ENCODE measurements at places on chromosomes 1 and 21.
A peak's percentile ranks its signal among the peaks of the same experiment; 100 is the strongest.

DNA sequence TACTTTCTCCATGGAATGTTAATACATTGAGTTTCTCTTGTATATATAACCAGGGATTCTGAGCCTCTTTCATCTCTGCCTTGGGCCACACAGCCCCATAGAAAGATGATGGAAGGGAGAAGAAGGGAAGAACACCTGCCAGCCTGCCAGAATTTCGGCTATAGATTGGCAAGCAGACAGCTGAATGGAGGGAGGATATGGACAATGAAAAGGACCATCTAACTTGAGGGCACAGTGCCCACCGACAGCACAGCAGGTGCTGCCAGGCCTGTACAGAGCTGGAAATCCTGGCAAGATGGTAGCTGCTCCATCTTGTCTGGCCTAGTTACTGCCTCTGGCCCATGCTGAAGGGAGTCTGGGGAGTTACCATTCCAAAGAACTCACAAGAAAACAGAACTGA is 244.3 kb downstream of the FGGY start:
- no peak for DNase-seq

DNA sequence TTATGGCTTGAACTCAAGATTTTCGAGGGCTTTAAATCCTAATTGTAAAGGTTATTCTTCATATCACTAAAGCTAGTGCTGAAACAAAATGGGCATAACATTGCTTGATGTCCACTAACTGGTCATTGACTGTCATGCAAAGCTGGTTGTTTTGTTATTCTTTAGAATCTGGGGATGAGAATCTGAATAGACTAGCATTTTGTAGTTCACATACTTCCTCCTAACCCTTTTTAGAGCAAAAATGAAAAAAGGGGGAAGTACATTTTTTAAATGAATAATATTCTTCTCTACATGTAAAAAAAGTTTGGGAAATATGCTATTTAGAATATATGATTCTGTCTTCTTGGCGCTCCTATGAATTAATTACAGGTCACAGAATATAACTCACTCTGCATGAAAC is 72.2 kb upstream of the HMCN1 start:
- no peak for DNase-seq

DNA sequence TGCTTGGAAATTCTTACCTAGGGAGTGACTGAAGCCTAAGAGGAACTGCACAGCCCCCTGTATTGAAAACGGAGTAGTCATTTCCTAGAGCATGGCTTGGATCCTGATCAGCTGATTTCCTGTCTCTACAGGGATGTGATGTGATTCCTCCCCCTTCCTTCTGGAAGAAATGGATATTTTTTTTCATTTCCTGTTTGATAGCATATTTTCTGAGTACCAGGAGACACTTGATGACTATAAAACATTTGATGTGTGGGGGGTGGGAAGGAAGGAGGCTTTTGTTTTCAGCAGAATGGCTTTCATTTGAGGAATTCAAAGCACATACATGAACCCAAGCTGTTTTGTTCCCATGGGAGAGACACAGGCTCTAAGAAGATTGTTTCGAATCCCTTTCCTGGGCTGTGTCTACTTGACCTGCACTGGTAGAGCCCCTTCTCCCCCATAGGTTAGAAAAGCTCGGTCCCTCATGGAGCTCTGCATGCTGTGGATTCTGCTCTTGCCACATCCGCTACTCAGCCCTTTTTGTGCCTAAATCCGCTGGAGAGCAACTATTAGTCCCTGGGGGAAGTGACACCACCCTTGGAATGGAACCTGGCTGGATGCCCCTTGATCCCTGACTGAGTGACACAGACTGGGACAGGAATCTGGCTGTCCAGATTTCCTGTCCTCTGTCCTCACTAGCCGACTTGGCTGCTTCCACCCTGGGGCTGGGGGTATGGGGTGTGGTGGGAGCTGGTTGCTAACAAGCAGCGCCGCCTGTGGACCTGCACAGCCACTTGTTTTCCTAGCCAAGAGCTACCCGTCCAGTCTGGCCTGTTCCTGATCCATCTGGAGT is 71.8 kb upstream of the MACF1 start:
- DNase-seq: no peak

GRCh38 chr1:93001893-93002292 is 40.6 kb upstream of the DIPK1A start:
- DNase-seq: no peak

- DNase-seq: no peak
These were observed 140.1 kb upstream of the CAMK1G start for GRCh38 chr1:209443361-209443931.

DNA sequence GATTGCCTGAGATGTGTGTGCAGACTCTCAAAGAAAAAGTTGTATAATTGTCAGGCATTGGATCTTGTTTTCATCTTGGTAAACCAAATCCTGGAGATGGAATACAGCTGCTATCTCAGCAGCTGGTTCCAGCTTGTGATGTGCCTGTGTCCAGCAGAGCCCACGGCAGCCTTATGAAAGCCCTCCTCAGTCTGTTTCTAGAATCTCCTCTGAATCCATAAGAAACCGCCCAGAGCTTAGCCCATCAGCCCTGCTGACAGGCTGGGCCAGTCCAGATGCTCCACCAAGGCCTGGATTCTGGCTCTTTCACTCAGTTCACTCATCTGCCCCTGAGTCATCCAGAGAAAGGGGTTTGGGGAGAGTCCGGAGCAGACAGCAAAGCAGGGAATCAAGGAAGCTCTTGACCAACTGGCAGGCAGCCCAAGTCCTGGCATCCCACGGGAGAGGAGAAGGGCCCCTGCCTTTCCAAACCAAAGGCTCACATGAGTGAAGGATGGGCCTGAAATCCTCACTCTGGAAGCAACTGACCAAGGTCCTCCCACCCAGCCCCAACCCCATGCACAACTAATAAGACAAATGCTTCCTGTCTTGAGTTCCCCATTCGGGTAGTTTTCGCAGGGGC is 45.7 kb downstream of the NAV1 start:
- no peak for DNase-seq

GRCh38 chr1:52635321-52636089 is 2.5 kb downstream of the SHISAL2A start:
- DNase-seq: no peak

GRCh38 chr1:184752656-184753055 is 2.0 kb downstream of the EDEM3 start:
- no peak for DNase-seq

DNA sequence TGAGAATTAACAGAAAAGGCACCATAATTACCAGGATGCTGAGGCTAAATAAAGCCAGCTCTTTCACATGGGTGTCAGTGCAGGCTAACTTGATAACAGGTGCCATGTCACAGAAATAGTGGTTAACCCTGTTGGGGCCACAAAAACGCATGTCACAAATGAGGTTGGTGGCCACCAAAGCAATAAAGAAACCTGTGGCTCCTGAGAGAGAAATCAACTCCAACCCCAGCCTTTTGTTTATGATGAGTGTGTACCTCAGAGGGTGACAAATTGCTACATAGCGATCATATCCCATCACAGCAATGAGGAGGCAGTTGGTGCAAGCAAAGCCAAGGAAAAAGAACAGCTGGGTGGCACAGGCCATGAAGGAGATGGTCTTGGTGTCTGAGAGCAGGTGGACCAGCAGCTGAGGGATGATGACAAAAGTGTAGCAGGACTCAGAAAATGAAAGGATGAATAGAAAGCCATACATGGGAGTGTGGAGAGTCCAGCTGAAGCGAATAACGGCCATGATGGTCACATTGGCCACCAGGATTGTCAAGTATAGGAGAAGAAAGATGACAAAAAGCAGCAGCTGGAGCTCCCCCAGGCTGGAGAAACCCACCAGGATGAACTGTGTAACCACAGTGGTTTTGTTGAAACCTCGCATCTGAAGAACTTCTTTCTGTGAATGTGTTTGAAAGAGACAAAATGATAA is at the start of gene OR10T2:
Gene OR10T2 (minus strand): TSS at position 649 of the 697 bp plus-strand sequence. CDS start 0 bp downstream, at position 649.
- no peak for DNase-seq

DNA sequence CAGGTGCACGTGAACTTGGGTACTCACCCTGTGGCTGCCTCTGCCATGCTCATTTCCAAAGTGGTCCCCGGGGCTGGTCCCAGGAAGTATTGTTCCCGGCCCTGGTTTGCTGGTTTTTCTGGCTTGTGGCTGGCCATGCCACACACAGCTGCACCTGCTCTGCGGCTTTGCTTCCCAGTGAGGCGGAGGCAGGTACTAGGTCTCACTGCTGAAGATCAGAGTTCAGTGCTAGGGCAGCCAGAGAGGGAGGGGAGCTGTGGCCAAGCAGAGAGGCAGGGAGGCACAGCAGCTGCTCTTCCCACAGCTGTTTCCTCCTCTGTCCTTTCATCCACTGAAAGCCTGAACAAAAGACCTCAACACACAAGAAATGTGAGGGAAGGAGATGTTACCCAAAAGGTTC is 30.5 kb downstream of the ENO1 start:
- no peak for DNase-seq

DNA sequence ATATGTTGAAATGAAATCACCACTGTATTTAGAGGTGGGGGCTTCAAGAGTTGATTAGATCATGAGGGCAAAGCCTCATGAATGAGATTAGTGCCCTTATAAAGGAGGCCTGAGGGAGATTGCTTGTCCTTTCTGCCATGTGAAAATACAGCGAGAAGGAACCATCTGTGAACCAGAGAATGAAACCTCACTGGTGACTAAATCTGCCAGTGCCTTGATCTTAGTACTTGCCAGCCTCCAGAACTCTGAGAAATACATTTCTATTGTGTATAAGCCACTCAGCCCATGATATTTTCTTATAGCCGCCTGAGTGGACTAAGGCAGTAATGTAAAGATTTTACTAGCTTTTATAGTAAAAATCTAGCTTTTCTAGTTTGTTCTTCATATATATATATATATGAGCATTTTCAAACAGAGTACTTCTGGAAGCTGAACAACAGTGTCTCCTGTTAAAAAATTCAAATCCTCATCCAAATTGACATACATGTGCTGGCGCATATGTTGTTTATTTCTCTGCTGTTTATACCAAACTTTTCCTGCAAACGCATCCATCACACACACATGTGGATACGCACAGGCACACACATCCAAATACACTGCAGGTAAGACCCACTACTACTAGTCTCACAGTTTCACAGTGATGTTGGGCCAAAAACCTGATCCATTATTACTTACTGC is 213.1 kb downstream of the RGS7 start:
- DNase-seq: no peak

GRCh38 chr1:92803140-92803887 is 18.4 kb upstream of the EVI5 start:
- DNase-seq: no peak

GRCh38 chr1:64969305-64970046 is 3.1 kb upstream of the JAK1 start:
- no peak for DNase-seq

GRCh38 chr1:28122183-28122582 is 33.8 kb upstream of the EYA3 start:
- no peak for DNase-seq

DNA sequence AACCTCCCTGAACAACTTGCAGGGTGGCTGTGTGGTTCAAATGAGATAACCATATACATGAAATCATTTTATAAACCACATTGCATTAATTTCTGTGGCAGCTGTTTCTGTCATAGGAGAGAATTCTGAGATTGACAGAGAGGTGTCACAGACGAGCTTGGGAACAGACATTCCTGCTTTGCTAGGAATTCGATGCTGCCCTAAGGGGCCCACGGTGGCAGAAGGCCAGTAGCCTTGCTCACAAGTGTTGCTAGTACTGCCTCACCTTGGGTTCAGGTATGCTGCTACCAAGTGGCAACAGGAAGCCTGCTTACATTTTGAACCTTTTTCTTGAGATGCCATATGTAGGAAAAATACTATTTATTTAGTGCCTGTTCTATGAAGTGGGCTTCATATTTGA is 13.4 kb downstream of the KCNA10 start:
- DNase-seq: no peak

- DNase-seq: no peak
These were observed at the start of gene CACNA1E for GRCh38 chr1:181483285-181484195. Gene CACNA1E, plus strand, starts transcription at chr1:181483517. Its CDS starts 228 bp downstream, at chr1:181483745.

DNA sequence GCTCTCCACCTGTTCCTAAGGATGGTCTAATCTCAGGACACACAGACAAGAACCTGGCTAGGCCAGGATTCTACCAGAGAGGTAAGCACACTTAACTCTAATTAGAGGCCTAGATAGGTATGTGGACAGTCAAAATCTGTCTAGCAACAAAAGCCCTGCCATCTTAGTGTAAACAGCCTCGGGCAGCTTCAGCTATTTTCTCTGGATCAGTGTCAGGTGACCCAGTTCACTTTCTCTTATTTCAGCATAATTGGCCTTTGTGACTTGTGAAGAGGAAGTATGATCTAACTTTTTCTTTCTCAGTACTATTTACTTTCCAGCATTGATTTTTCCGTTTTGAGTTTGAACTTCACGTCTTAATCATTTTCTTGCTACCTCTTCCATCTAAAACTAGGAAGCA is 217.7 kb downstream of the CRB1 start:
- no peak for DNase-seq

- no peak for DNase-seq
These were observed 47.5 kb downstream of the SSX2IP start for GRCh38 chr1:84642774-84643173.

GRCh38 chr1:118021668-118022067 is 92.1 kb downstream of the WDR3 start:
- DNase-seq: peak; percentile 10

DNA sequence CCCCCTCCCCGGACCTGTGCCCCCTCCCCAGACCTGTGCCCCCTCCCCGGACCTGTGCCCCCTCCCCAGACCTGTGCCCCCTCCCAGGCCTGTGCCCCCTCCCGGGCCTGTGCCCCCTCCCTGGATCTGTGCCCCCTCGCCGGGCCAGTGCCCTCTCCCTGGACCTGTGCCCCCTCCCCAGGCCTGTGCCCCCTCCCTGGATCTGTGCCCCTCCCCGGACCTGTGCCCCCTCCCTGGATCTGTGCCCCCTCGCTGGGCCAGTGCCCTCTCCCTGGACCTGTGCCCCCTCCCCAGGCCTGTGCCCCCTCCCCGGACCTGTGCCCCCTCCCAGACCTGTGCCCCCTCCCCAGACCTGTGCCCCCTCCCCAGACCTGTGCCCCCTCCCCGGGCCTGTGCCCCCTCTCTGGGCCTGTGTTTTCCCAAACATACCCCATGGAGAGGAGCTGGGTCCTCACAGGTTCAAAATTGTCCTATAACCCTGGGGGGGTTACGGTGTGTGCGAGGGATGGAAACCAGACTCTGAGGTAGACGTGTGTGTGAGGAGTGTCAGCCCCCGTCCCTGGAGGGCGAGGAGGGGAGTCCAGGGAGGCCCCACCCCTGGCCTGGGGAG is 47.6 kb upstream of the POFUT2 start:
- DNase-seq: no peak

GRCh38 chr1:16612332-16613172 is 812 bp downstream of the NBPF1 start:
- DNase-seq: peak; percentile 93

DNA sequence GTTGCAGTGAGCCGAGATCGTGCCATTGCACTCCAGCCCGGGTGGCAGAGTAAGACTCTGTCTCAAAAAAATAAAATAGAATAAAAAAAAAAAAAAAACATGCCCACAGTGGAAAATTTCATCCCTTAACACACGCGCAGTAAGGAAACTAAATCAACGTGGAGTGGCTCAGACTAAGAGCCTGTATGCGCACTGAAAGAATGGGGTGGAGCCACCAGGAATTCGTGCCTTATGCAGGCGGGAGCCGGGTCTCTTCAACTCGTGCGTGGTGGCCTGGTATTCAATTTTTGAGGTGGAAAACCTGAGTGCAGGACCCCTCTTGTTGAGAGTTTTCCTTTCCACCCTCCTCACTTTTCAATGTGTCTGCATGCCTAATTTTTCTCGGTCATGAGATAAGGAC is 22.1 kb upstream of the CREG1 start:
- DNase-seq: no peak
